ENCODE measurements at places on chromosomes 4 and X.

DNA sequence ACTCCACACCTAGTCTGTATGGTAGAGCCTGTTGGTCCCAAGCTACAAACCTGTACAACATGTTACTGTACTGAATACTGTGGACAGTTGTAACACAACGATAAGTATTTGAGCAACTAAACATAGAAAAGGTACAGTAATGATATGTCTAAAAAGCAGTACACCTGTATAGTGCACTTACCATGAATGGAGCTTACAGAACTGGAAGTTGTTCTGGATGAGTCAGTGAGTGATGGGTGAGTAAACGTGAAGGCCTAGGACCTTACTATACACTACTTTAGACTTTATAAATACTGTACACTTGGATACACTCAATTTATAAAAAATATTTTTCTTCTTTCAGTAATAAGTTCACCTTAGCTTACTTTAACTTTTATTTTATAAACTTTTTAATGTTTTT is 104.0 kb downstream of the TMA16 start:
- no peak for DNase-seq

- DNase-seq: no peak
These were observed 122.5 kb downstream of the PTTG2 start for GRCh38 chr4:38082424-38083385.

GRCh38 chr4:186642998-186643397 is 80.7 kb downstream of the FAT1 start:
- no peak for DNase-seq

DNA sequence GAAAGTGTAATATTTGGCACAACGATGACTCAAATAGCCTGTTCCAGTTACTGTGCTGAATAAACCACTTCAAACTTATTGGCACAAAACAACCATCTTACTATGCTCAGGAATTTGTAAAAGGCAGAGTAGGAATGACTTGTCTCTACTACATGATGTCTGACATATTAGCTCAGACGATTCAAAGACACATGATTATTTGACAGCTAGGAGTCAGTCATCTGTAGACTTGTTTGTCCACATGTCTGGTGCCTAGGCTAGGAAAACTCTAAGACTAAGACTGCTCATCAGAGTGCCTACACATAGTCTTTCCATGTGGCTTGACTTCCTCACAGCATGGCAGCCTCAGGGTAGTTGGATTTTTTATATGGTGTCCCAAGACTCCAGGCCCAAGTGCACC is 154.5 kb downstream of the FANCB start:
- DNase-seq: no peak
